Cortex of kidney (tissue), 1 donor: ENCODE measurements at places on chromosomes 3 and 15.

DNA sequence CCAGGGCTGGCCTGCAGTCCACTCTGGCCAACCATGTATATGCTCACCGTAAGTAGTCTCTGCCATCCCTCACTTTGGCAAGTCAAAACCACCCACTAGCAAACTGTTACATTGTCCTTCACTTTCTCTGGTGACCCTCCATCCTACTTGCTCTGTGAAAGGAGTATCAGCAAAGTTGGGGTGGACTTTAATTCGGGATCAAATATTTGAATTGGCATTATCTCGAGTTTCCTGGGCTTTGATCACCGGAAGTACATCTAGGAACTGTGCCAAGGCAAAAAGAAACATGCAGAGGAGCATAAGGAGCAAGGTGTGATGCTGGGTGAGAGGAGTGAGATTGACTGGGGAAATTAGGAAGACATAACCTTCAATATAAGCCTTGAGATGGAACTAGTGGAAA is 188.9 kb upstream of the P2RY1 start:
- no peak for DNase-seq

GRCh38 chr3:72070005-72070404 is 285.1 kb upstream of the PROK2 start:
- no peak for DNase-seq

GRCh38 chr15:49901996-49902684 is 216.9 kb downstream of the ATP8B4 start:
- DNase-seq = no peak

GRCh38 chr3:23735535-23736326 is 70.0 kb upstream of the UBE2E1 start:
- DNase-seq = no peak

DNA sequence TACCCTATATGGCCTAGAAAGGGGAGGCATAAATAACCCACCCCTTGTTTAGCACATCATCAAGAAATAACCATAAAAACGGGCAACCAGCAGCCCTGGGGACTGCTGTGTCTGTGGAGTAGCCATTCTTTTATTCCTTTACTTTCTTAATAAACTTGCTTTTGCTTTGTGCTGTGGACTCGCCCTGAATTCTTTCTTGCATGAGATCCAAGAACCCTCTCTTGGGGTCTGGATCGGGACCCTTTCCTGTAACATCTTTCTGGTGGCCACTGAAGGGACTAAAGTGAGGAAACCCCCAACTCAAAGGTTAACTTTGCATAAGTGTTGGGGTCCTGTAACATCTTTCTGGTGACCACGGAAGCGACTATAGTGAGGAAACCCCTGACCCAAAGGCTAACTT is 15.7 kb upstream of the HHATL start:
- DNase-seq = no peak

GRCh38 chr15:52011711-52012144 is 7.3 kb upstream of the MAPK6 start:
- no peak for DNase-seq

- DNase-seq = no peak
Measured at GRCh38 chr3:73787620-73788019, 162.9 kb upstream of the PDZRN3 start.

DNA sequence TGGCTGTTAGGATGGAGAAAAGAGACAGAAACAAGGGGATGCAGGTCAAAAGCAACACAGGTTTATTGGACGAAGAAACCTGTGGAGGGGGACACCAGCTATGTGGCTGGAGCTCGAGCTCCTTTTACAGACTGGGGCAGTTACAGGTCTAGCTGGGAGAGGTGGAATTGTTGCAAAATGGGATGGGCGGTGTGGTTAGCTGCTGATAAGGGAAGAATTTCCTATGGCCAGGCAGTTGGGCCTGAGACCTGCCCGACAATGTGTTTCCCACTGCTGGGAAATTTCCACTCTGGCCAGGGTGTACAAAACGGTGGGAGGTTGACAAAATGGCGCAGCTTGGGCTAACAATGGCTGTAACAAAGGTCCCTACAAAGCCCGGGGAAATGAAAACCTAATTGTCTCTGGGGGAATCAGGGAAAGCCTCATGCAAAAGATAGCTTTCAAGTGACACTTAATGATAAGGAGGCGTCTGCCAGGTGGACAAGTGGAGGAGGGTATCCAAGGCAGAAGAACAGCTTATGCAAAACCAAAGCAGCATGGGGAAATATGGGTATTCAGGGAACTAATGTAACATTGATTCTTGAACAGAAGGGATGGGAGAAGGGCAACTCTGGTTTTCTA is 137.4 kb upstream of the SGO1 start:
- no peak for DNase-seq

DNA sequence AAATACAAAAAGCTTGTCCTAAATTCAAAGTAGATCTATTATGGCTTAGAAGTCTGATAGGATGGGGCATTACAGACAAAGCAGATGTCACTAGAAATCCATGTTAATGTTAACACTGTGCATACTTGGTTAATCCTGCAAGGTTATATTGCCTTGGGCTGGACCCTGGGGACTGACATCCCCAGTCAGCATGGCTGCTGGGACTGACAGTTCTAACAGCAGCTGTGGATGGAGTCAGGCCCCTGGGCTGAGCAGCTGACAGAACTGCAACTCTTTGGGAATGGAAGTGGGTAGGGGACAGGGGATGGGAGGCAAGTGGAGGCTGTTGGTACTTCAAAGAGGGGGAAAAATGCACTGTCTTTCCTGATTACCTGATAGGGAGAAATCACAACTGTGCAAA is 7.5 kb downstream of the P2RY1 start:
- no peak for DNase-seq

GRCh38 chr15:63358241-63359029 is 23.2 kb downstream of the CA12 start:
- DNase-seq = no peak

- no peak for DNase-seq
Measured at GRCh38 chr3:57544181-57545125, at the start of gene DNAH12. DNAH12 (minus strand) TSS chr3:57544344; CDS start chr3:57542870, 1,474 bp downstream.

GRCh38 chr3:127485396-127486170 is 105.0 kb downstream of the TPRA1 start:
- no peak for DNase-seq

DNA sequence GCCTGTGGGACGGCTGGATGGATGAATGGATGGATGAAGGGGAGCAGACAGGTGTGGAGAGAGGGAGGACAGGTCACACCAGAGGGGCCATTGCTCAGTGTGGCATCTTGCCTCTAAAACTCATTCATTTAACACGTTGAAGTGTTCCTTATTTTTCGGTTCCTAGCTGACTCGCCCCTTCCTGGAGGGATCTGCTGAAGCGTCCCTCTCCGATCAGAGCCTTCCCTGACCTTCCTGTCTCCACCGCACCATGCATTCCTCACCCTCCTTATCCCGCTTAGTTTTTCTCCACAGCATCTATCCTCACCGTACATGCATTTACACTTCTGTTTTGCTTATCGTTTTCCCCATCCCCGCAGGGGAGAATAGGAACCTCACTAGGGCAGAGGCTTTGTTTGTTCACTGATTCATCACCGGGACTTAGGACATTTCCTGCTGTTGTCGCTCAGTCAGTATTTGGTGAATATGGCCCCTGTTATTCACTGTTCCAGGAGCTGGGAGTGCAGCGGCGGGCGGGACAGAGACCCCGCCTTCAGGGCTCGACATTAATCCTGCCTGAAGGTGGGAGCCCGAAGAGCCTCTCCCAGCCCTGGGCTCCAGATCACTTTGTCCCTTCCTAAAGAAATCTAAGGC is 32.0 kb downstream of the FOXL2 start:
- no peak for DNase-seq

GRCh38 chr3:128801779-128802380 is 75.9 kb downstream of the RAB7A start:
- DNase-seq = no peak

GRCh38 chr15:33865416-33865815 is 102.9 kb upstream of the CHRM5 start:
- no peak for DNase-seq

GRCh38 chr15:52862677-52863076 is 72.5 kb upstream of the ONECUT1 start:
- DNase-seq = no peak

GRCh38 chr3:158631981-158632380 is 12.3 kb upstream of the GFM1 start:
- DNase-seq = no peak

- no peak for DNase-seq
Measured at GRCh38 chr15:70478251-70478990, 284.9 kb downstream of the UACA start.

- no peak for DNase-seq
Measured at GRCh38 chr3:156516961-156517360, 38.0 kb downstream of the SSR3 start.

DNA sequence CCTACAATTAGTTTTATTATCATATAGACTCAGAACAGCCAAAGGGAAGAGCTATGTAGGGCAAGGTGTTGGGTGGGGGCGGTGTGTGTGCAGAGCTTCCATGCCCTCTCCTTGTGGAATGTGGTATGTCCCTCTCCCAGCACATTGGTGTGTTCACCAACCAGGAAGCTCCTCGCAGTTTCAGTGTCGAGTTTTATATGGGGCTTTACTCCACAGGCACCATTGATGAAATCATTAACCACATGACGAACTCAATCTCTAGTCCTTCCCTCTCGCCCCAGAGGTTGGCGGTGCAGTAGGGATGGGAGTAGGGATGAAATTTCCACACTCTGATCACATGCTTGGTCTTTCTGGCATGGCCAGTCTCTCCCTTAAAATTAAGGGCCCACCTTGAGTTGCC is 13.6 kb upstream of the SRP14 start:
- no peak for DNase-seq

GRCh38 chr3:195802261-195802701 is 9.4 kb downstream of the MUC4 start:
- no peak for DNase-seq

DNA sequence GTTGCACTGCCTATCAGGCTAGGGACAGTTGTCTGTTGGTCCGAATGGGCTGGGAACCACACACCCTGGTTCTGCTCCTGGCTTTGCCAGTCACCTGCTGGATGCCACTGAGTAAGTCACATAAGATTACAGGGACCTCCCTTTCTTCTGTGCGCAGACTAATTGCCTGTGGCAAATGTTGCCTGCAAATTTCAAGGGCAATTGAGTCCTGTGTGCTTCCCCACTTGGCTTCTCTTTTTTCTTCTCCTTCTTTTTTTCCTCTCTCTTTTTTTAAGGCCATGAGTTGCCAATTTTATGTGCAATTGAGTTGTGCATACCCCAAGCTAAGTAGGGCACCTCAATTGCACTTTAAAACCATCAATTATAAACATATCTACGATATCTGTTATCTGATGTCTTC is 963.4 kb downstream of the MCTP2 start:
- no peak for DNase-seq

DNA sequence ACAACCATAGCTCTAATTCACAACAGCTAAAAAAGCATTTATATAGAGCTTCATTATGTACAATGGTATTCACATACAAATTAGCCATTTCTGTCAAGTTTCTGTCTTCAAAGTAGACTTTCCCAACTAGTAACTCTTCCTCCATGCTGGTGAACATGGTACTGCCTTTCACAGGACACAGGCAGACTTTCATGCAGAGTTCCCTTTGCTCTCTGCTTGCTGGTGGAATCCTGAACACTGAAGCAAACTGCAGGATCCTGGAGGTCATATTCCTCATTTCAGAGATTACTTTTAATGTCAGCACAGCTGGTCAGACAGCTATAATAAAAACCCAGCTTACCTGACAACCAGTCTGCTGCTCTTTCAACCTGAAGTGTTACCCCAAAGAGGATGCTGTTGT is 53.6 kb downstream of the TASOR start:
- DNase-seq = no peak

DNA sequence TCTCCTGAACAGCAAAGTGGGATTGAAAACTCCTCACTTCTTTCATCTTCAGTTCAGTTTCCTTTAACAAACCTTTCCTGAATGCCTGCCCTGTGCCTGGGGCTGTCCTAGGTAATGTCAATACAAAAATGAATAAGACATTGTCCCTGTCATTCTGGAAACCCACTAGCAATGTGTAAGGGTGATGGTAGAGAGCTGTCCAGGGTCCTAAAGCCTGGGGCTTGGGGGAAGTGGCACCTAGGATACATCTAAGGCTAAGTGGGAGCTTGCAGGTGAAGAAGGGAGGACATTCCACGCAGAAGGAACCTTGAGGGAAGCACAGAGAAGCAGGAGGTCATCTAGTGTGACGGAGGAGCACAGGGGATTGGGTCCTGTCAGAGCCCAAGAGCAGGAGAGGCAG is 212.7 kb upstream of the PPP2R3A start:
- DNase-seq = no peak

GRCh38 chr3:126266291-126266840 is 86.0 kb upstream of the ALDH1L1 start:
- DNase-seq = no peak

GRCh38 chr3:85481411-85482212 is 522.8 kb downstream of the CADM2 start:
- DNase-seq = no peak

DNA sequence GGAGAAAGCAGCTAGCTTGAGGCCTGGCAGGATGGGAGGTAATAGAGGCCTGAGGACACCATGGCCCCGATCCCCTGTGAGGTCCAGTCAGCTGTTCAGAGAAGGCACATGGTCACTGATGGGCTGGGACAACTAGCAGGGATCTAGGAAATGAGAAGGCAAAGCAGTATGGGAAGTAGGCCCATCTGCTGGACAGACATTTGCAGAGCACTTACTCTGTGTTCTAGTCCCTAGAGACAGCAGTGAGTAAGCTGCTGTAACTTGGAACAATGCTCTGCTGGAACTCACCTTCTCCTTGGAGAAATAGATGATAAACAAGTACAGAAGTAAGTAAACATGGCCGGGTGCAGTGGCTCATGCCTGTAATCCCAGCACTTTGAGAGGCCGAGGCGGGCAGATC is 7.1 kb downstream of the ECE2 start:
- no peak for DNase-seq

- no peak for DNase-seq
Measured at GRCh38 chr15:66220601-66221000, 32.9 kb downstream of the MEGF11 start.

- DNase-seq = no peak
Measured at GRCh38 chr15:73809728-73810501, 56.8 kb upstream of the INSYN1 start.

DNA sequence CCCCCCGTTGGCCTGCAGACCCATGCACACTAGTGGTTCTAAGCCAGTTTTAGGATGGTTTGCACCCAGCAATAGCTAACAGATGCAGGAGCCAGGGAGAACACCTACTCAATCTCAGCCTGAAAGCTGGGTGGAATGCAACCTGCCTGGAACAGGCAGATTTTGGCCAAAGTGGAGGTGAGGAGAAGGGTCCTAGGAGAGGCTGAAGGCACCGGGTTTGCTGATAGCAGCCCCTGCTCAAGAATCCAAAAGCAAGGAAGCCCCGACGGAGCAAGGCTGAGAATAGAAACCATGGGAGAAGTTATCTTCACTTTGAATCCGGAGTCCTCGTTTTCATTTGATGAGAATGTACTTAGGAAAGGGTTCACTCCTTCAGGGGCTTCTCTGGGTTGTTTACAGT is 9.9 kb downstream of the RRP9 start:
- DNase-seq = no peak

DNA sequence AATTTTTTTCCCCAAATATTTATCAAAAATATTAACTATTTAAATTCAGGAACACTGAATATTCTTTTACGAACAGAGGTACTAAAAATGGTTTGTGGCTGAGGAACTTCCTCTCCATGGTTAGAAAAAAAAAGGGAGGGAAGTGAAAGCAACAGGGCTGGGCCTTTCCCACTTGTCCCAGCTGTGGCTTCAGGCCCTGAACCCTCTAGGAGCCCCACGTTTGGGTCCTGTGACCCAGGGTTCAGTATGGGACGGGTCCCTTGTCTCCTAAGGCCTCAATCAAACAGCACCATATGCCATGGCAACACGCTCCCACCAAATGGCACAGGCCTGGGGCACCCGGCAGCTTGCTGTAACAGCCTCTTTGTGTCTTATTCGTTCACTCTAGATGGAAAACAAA is 32.4 kb downstream of the POC1A start:
- no peak for DNase-seq
